Activated T-cell treated with anti-CD3 and anti-CD28 coated beads, Interleukin-2, amount 50 U/mL, for 24 hours (primary cell): ENCODE measurements at places on chromosomes 12 and 14.

DNA sequence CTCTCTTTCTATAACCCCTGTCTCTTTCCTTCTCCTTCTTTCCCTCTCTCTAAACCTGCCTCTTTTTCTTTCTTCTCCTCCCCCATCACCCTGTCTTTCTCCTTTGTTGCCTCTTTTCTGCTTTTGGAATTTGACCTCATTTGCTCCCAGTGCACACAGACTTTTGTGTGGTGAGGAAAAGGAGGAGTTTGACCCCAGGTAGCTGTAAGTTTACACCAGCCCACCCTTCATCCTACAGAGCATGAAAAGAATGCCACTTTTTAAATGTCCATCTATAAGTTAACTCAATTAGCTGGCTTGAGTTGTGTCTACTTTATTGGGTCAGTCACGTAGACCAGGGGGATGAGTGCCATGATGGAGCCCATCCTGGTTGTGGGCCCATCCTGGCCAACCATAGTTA, 146.8 kb upstream of the SLC38A2 start:
- no peaks in the 10 kb centered on the region for H3K36me3 ChIP-seq
- peaks cover 75% of the 10 kb centered on the region for H3K4me1 ChIP-seq
- H3K4me3 ChIP-seq: no peak overlapping the region
- no peaks in the 10 kb centered on the region for H3K27me3 ChIP-seq
- DNase-seq: no peak

DNA sequence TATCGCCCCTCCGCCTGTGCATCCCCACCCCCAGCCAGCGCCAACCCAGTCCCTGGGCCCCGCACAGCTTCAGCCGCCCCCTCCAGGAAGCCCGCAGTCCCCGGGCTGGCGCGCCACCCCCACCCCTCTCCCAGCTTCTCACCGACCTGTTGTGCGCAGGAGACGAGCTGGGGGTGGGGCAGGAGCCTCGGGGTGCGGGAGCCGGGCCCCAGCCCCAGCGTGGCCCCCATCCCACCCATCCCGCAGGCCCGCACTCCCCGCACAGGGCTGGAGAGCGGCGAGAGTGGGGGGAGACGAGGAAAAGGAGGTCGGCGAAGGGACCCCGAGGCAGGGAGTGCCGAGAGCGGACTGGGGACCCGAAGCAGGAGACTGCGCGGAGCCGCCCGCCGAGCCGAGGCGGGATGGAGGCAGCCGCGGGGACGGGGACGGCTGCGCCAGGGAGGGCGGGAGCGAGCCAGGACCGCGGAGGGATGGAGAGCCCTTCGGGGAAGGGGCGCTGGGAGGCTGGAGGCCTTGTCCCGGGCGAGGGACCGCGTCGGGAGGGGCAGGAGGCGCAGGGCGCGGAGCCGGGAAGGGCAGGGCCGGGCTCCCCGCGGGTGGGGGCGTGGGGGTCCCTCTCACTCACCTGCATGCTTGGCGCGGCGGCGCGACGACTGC, 498 bp downstream of the PIANP start:
- peak overlapping the region; percentile 64 for H3K4me3 ChIP-seq
- H3K27me3 ChIP-seq: peaks cover 60% of the 10 kb centered on the region
- DNase-seq: peak; percentile 56
- no peak overlapping the region for H3K27ac ChIP-seq
- H3K4me1 ChIP-seq: peaks cover 17% of the 10 kb centered on the region

DNA sequence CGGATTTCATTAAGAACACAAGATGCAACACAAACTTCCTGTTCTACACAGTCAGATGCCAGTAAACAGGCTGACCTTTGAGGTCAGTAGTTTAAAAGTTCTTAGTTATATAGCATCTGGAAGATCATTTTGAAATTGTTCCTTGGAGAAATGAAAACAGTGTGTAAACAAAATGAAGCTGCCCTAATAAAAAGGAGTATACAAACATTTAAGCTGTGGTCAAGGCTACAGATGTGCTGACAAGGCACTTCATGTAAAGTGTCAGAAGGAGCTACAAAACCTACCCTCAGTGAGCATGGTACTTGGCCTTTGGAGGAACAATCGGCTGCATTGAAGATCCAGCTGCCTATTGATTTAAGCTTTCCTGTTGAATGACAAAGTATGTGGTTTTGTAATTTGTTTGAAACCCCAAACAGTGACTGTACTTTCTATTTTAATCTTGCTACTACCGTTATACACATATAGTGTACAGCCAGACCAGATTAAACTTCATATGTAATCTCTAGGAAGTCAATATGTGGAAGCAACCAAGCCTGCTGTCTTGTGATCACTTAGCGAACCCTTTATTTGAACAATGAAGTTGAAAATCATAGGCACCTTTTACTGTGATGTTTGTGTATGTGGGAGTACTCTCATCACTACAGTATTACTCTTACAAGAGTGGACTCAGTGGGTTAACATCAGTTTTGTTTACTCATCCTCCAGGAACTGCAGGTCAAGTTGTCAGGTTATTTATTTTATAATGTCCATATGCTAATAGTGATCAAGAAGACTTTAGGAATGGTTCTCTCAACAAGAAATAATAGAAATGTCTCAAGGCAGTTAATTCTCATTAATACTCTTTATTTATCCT, 13.5 kb downstream of the PTGER2 start:
- H3K27me3 ChIP-seq: no peaks in the 10 kb centered on the region
- H3K36me3 ChIP-seq: peaks cover 51% of the 10 kb centered on the region
- no peak for DNase-seq
- peaks cover 71% of the 10 kb centered on the region for H3K4me1 ChIP-seq
- H3K4me3 ChIP-seq: peak overlapping the region; percentile 58

GRCh38 chr12:47024463-47024862, 55.0 kb upstream of the PCED1B start:
- no peak overlapping the region for H3K27ac ChIP-seq
- DNase-seq: no peak
- peaks cover 5% of the 10 kb centered on the region for H3K27me3 ChIP-seq
- H3K4me1 ChIP-seq: peaks cover 11% of the 10 kb centered on the region
- H3K36me3 ChIP-seq: no peaks in the 10 kb centered on the region

DNA sequence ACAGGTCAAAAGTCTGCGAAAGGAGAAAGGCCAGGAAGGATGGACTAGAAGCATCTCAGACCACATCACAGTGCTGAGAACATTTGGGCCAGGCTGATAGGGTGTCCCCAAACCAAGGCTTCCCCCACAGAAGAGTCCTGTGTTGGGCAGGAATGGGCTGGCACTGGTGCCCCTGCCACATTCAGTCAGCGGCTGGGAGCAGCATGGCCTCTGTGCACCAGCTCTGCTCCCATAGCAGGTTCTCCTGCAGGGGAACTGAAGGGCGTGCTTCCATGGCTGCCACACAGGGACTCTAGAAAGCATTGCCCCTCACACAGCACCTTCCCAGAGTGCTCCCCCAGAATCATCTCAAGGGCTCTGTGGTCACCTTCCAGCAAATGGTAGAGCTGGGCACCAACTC, 17.5 kb downstream of the EVL start:
- H3K27me3 ChIP-seq: no peaks in the 10 kb centered on the region
- DNase-seq: no peak
- H3K36me3 ChIP-seq: peaks cover 75% of the 10 kb centered on the region
- peak overlapping the region; percentile 67 for H3K4me3 ChIP-seq
- peak overlapping the region; percentile 97 for H3K27ac ChIP-seq

DNA sequence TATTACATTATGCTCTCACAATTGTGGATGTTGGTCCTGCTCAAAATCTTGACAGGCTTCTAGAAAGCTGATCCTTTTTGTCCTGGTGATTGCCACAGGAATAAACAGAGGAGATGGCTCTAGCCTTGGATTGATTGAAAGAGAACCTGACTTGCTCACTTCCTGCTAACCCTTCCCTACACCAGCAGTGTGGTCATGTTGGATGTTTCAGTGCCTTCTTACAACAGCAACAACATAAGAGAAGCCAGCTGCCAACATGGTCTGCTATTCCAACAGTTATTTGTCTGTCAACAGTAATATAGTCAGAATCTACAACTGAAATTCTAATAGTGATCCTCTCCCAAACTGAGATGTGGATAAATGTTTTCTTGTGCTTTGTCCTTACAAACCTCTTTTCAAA, 311.6 kb upstream of the DIO2 start:
- DNase-seq: no peak
- no peaks in the 10 kb centered on the region for H3K27me3 ChIP-seq
- no peak overlapping the region for H3K27ac ChIP-seq
- no peaks in the 10 kb centered on the region for H3K4me1 ChIP-seq
- peaks cover 71% of the 10 kb centered on the region for H3K36me3 ChIP-seq
- H3K4me3 ChIP-seq: no peak overlapping the region

- no peaks in the 10 kb centered on the region for H3K36me3 ChIP-seq
- peak; percentile 40 for DNase-seq
- peaks cover 13% of the 10 kb centered on the region for H3K4me1 ChIP-seq
- H3K27ac ChIP-seq: no peak overlapping the region
Measured at GRCh38 chr14:69547701-69548348, 26.8 kb downstream of the CCDC177 start.
